ENCODE measurements at places on chromosomes 6 and 20.
A peak's percentile ranks its signal among the peaks of the same experiment; 100 is the strongest.

GRCh38 chr6:13417431-13417830, 70.0 kb downstream of the GFOD1 start:
- no peak for DNase-seq

GRCh38 chr6:40585651-40586269, 1.4 kb downstream of the LRFN2 start:
- no peak for DNase-seq

DNA sequence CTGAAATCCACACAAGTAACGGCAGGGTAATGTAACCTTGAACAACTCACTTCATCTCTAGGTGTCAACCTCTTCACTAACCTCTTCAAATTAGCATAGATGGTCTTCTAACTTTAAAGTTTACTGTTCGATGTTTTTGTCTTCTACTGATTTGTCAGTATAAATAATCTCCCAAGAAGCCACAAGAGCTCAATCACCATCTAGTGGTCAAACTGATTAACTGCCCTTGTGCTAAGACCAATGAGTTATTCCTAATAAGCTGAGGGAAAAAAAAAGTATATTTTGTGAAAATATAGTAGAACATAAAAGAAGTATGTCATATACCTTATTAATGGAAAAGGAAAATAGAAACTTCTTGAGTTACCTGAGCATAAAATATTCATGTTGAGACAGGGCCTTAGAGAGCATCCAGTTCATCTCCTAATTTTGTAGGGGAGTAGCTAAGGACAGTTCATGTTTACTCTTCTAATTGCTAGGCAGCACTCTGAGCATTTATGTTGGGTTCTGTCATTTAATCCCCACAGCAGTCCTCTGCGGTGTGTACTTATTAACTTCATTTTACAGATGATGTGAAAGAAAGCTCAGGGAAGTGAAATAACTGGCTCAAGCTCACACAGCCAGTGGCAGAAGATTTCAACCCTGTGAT, 317.1 kb downstream of the ESR1 start:
- DNase-seq, result peak; percentile 37

DNA sequence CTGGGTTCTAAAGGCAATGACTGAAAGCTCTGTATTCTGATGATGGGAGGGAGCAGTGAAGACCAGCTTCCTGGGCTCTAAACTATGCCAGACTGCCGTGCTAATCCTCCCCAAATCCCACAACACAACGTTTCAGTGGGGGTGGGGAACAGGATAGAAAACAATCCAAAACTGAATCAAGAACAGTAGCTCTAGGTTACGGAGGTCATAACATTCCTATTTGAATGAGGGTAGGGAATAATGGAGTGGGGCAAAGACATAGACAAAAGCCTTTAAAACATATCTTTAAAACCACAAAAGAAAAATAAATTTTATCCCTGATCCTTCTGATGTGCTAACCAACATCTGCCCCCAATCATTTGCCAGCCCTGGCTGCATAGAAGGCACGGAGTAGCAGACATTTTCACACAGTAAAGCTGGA, 7.8 kb downstream of the USP49 start:
- DNase-seq, result no peak

GRCh38 chr6:7300926-7301325, 12.1 kb downstream of the SSR1 start:
- DNase-seq, result no peak

GRCh38 chr6:135266675-135267074, 85.6 kb downstream of the MYB start:
- DNase-seq, result no peak

DNA sequence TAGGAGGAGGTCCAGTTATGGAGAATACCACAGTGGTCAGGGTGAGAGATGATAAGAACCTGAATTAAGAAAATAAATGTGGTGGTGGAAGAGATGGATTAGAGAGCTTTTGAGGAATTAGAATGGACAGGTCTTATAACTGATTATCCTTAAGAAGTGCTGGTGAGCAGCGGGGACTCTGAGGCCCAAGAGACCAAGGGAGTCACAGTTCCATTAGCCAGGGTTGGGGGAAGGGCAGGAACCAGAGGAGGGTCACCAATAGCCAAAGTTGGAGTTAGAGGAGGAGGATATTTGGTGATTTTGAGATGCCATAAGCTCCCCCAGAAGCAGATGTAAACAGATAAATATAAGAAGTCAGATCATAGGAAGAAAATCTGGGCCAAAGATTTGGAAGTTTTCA, 87.1 kb upstream of the PAK5 start:
- no peak for DNase-seq

- DNase-seq, result peak; percentile 39
These were observed 168.4 kb downstream of the DOK5 start for GRCh38 chr20:54643761-54644160.

DNA sequence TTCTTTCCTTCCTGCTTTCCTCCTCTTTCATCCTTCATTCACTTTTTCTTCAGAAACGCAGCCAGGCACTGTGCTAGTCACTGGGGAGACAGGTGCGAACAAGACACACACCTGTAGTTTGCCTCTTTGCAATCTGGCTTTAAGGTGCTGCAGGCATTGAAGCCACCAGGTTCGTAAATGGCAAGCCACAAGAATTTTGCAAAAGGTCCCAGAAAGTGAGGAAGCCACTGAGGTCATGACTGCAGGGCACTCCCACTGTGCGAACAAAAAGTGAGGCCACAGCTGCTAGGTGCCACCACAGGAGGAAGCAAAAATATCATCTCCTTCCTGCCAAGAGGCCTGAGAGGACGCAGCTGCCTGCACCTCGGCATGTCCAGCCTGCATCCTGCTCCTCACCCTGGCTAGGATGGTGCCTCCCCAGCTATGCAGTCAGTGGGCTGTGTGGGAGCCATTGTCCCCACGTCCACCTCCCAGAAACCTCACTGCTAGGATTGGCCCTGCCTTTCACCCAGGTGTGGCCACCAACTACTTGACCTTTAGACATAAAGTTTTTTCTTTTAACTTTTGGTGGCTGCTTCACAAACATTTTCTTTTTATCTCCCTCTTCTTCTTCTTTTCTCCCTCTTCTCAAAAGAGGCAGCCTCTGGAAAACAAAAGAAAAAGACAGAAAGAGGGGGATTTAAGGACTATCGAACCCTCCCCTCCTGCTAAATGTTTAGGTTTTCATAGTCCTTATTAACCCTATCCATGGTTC, 230.8 kb downstream of the BCAS1 start:
- no peak for DNase-seq

DNA sequence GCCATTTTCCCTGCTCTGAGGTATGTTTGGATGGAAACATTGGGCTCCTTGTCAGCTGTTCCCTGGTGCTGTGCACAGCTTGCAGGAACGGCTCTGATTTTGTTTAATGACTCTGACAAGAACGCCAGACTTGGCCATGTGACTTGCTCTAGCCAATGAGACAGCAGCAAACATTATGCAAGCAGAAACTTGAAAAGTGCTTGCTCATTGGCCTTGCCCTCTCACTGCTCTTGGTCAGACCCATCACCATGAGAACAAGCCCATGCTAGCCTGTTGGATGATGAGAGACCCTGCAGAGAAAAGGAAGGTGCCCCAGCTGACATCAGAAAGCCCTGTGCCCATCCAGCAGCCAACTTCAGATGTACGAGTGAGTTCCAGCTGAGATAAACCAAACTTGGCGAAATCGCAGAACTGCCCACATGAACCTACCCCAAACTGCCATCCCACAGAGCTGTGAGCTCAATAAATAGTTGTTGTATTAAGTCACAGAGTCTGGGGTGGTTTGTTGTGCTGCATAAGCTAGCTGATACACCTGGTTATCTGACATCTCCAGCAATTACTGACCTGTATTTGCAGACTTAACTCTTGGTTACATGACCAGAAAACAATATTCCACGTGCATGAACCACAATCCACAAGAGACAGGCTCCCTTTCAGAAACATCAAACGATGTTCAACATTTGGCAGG, 96.9 kb downstream of the JPH2 start:
- DNase-seq, result no peak

DNA sequence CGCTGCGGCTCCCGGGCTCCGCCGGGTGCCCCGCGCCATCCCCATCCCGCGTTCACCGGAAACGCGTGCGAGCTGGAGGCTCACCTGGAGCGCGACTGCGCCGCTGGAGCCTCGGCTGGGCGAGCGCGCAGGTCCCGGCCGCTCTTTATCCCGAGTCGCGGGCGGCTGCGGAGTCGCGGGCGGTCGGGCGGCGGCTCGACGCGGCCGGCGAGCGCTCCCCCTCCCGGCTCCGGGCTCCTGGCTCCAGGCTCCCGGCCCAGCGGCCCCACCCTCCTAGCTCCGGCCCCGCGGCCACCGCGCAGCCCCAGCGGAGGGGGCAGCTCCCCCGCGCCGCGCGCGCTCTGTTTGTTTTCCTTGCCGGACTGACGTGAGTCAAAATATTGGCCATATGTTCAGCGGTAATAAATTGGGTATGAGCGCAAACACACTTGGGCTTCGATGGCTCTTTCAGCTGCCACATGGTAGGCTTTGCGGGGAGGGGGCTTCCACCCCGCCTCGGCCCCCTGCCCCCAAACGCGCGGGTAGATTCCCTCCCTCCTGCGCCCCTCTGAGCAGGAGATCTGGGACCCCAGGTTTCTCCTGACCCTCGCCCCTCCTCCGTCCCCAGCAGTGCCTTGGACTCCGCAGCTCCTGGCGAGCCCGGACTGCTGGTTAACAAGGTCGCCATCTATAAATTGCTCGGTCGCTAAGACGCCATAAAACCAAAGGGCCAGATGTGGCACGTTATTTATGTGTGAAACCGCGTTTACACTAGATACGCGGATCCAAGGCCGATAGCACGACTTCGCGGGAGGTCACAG, 8.8 kb upstream of the NKX2-2 start:
- DNase-seq, result no peak

DNA sequence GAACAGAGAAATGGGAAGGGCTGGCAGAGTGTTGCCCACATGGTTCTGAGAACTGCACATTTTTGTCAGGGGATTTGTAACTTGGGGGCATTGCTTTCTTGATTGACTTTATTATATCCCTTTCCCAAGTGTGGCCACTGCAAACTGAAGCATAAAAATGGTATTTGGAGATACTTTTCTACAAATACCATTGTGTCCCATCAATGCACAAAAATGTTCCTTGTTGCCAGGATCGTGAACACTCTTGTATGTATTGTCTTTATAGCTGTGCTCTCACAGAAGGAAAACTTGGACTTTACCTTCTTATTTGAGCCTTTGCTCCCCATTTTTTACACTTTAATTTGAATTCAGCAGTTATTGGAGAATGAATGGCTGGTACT, 57.1 kb upstream of the C20orf144 start:
- DNase-seq, result peak; percentile 7

DNA sequence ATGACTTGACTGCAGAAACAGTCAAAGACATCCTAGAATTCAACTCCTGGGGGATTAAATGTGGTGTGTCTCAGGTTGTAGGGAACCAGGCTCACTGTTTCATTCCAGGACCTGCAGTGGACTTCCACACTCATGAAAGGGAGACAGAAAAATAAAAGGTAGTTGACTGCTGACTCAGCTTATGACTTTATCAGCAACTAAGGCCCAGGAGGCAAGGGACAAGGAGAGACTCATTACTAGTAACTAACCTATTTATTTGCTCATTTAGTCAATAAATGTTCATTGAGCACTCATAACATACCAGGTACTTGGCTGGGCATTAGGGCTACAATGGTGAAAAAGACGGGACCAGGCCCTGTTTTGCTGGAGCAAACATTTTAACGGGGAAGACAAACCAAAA, 2.9 kb downstream of the ZSCAN31 start:
- DNase-seq, result no peak

DNA sequence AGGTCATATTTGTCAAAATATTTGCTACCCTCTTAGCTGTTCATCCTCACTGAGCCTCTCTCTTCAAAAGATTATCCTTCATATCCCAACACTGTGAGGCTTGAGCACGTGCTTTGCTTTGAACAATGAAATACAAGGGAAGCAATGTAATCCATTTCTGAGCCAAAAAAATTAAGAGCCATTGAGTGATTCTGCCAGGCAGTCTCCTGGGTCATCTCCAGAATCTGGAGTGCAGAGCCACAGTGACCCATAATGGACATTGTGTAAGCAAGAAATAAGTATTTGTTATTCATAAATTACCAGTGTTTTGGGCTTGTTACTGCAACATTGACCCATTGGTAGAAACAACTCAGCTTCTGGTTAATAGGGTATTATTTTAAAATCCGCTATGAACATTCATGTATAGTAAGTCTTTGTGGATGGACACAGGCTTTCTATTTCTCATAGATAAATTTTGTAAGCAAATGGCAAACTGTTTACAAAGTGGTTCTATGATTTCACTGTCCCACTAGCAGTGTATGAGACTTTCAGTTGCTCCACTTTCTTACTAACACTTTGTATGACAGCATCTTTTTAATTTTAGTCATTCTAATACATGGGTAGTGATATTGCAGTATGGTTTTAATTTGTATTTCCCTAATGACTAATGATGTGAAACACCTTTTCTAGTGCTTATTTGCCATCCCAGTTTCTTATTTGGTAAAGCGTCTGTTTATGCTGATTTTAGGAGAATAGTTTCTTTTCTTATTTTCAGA, 358.2 kb downstream of the PLCB1 start:
- no peak for DNase-seq

- no peak for DNase-seq
These were observed 704 bp upstream of the FAM210B start for GRCh38 chr20:56358070-56358469.

DNA sequence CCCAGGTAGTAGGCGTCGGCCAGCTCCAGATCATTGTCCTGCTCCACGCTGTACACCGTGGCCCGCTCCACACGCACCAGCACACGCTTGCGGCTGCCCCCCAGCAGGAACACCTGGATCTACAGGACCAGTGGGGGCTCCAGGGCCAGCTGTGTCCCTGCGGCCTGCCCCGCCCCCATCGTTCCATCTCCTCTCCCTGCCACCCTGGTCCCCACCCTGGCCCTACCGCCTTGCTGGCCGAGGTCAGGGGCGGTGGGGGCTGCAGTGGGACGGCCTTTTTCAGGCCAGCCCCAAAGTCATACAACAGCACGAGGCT, 9.8 kb downstream of the ADRM1 start:
- no peak for DNase-seq

DNA sequence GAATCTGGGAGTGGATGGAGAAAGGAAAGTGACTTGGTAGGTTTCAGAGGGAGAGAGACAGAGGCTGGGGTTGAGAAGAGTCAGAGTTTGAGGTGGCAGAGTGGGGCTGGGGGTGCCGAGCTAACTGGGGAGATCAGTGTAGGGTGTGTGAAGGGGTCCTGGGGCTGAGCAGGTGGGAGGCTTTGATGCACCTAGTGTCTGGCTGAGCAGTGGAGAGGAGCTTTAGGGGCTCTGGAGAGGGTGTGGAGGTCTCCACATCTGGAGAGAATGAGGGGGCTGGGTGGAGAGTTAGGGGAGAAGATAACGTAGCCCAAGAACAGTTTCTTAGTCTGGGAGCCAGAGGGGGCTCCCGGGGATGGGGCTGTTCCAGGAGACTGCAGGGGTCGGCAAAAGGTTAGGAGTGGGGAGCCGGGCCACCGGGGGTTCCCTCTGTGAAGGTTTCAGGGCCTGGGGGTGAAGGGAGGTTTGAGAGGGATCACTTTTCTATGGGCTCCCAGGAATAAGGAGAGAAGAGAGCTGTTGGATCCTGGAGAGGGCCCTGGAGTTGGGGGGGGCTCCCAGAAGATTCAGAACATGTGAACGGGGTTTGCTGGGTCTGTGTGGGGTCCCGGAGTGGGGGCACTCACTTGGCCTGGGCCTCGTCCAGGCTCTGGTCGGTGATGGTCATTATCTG, 797 bp downstream of the PBX2 start:
- no peak for DNase-seq
